ENCODE measurements at places on chromosomes 4 and X. TPM values are rescaled to one million over a fixed set of nuclear protein-coding genes. Genes with fewer than 3 reads are reported as not detected.
A peak's percentile ranks its signal among the peaks of the same experiment; 100 is the strongest.

DNA sequence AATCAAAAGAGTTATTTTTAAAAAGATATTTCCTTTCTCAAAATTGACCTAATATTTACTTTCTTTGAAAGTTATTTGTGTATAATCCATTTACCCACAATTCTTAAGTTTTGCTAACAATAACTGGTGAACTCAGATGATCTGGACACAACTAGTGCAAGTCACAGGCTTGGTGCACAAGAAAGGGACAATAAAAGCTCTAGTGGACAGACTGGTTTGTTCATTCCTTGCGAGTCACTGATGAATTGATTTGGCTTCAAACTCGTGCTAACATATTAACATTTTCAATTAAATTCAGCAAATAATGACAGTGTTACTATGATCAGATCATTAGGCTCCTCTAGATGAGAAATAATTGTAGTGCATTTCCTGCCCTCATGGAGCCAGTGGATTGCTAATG is 169.2 kb downstream of the BMPR1B start:
- DNase-seq, result no peak

GRCh38 chrX:137354851-137355250 is 211.1 kb upstream of the ZIC3 start:
- no peak for DNase-seq

GLRA2 gene
- polyA plus RNA-seq, result not detected

SLITRK2 gene
- polyA plus RNA-seq, result 0.30 TPM

- no peak for DNase-seq
These were observed 330.9 kb downstream of the CXXC4 start for GRCh38 chr4:104163820-104164219.

GRCh38 chr4:71872767-71873415 is 89.0 kb upstream of the GC start:
- DNase-seq, result no peak

DSPP gene
- not detected for polyA plus RNA-seq

GRCh38 chrX:150456466-150456865 is 93.3 kb downstream of the MAMLD1 start:
- no peak for DNase-seq

LRP2BP gene
- 0.59 TPM for polyA plus RNA-seq

ZNF280C gene
- 1.4 TPM for polyA plus RNA-seq

DNA sequence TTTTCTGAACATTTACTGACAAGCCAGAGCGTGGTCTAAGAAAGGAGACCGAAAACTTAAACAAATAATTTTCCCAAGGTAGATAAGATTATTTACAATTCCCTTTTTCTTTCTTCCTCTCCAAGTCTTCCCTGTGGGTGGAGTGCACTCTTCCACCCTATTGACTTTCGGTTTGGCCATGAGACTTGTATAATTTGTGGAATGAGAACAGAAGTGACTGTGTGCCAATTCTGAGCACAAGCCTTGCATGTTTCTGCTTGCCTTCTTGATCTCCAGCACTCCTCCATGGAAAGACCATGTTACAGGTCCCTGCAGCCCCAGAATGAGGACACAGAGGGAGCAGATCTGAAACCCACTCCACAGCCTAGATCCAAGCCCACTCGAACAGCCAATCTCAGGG is 150.0 kb upstream of the HPGD start:
- no peak for DNase-seq

- DNase-seq, result peak; percentile 43
These were observed 93.4 kb upstream of the MAMLD1 start for GRCh38 chrX:150269605-150270254.

C4orf36 gene
- 0.20 TPM for polyA plus RNA-seq

RNF212 gene
- polyA plus RNA-seq, result 1.7 TPM

DNA sequence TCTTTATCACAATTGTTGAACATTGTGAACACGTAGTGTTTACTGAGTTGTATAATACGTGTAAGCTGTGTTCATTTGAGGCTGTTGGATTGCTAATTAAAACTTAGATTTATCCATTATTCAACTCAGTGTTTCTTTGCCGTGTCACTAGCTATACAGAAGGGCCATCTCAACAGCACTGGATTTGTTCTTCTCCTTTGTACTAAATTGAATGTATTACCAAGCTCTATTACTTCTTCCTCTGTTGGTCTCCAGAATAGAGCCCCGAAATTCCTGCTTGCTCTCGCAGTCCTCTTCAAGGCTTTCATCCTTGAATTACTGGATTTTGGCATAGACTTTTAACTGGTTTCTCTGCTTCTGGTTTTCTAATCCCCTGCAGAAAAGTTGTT is 182.8 kb downstream of the BMPR1B start:
- no peak for DNase-seq

DNA sequence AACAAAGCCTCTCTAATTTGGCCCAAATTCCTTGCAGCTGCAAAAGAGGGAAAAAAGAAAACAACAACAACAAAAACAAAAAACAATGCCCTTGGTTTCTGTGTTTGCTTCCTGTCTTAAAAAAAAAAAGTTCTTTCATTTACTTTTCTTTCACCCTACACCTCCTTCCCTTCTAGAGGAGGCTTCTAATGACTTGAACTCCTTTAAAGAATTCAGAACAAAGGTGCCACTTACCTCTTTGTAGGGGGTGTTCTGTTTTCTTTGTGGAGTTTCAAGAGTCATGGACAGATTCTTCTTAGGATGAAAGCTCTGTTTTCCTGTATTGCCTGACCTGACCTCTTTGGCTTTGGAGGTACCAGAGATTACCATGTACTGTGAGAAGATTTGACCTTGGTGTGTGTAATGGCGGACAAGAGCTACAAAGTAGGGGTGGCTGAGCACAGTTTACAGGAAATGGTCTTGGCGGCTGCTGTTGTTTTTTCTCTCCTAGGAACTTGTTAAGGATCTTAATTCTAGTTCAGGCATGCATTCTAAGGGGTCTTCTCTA is 72.4 kb upstream of the S100G start:
- DNase-seq, result no peak

ZCCHC18 gene
- 0.74 TPM for polyA plus RNA-seq

DNA sequence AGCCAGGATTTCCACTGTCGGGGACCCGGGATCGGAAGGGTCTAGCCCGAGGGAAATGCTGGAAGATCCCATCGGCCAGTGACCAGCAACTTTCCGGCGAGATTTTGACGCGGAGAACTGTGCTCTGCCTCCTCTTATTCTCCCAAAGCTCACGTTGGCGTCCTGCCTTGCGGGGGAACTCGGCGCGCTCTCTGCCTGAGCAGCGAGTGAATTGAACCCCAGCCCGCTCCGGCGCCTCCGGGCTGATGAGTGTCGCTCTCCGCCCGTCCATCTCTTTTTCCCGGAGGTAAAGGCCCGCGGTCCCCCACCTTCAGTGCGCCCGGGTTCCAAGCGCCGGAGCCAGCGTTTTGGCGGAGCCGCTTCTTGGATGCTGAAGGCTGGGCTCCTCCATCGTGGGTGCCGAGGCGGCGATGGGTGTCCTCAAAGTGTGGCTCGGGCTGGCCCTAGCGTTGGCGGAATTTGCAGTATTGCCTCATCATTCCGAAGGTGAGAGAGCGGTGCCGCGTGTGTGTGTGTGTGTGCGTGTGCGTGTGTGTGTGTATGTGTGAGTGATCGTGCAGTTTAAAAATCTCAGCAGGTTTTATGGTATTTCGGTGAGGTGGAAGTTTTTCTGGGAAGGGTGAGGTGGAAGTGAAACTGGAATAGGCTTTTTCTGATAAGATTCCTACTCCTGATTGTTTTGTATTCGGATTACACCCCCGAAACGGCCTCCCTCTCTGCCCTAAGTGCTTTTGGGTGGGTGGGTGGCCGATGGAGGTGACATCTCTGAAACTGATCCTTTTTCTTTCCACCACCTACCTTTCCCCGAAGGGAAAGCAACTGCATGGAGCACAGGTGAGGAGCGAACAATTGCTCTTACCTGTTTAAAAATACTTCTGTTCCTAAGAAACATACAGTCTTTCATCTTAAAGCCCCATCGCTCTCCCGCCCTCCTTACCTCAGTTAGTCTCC is 752 bp downstream of the FRAS1 start:
- DNase-seq, result peak; percentile 22

RADX gene
- 7.5 TPM for polyA plus RNA-seq

GRCh38 chrX:8404926-8405325 is 59.7 kb upstream of the VCX3B start:
- no peak for DNase-seq

- no peak for DNase-seq
These were observed 12.5 kb downstream of the GABRB1 start for GRCh38 chr4:47043821-47044220.

DNA sequence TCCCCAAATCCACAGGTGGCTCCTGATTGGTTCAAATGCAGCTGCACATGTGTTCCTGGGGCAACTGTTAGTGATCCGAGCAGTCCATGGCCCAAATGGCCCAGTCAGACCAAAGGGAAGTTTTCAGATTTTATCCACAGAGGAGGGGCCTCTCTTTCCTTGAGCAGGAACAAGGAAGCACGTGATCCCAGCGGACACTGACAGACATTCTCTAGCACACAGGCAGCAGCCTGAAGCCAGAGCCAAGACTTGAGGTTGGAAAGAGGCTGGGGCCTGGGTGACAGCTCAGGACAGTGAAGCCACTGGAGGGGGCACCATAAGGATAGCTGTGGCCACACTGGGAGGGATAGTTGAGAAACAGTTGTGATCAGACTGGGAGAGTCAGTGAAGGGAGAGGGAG is 3.5 kb upstream of the ZFP92 start:
- no peak for DNase-seq

DNA sequence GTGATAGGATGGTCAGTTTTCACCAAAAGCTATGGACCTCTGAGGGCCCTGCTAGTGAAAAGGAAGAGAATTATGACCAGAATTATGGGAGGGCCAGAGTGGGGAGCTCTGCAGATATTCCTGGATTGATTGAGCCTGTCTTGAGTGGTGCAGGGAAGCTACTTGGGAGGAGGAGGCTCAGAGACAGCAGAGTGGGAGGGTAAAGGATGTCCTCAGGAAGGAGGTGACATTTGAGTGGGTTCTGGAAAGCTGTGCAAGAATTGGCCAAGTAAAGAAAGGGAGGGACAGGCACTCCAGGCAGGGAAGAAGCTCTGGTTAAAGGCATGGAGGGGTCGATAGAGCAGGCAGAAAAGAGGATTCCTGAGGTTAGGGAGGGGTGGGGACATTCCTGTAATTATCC is 24.1 kb downstream of the RNF4 start:
- no peak for DNase-seq

GRCh38 chr4:94722748-94723147 is 35.0 kb upstream of the BMPR1B start:
- DNase-seq, result no peak

DNA sequence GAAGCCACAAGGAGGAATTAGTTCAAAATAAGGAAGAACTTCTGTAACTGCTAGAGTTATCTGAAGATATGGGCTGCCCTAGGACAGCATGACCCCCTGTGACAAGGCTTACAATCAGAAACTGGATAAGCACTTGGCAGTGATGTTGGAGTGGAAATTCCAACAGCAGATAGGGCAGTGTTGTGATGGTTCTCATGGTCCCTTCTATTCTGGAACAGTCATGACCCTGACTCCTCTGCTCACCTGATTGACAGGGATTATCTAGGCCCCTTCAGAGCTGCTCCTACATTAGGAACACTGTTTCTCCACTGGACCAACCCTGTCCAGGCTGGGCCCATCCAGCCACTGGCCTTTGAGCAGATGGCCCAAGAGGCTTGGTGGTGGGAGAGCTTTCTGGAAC is 17.9 kb downstream of the NALF2 start:
- DNase-seq, result no peak

- no peak for DNase-seq
These were observed 246.6 kb downstream of the PARM1 start for GRCh38 chr4:75179510-75179909.

DNA sequence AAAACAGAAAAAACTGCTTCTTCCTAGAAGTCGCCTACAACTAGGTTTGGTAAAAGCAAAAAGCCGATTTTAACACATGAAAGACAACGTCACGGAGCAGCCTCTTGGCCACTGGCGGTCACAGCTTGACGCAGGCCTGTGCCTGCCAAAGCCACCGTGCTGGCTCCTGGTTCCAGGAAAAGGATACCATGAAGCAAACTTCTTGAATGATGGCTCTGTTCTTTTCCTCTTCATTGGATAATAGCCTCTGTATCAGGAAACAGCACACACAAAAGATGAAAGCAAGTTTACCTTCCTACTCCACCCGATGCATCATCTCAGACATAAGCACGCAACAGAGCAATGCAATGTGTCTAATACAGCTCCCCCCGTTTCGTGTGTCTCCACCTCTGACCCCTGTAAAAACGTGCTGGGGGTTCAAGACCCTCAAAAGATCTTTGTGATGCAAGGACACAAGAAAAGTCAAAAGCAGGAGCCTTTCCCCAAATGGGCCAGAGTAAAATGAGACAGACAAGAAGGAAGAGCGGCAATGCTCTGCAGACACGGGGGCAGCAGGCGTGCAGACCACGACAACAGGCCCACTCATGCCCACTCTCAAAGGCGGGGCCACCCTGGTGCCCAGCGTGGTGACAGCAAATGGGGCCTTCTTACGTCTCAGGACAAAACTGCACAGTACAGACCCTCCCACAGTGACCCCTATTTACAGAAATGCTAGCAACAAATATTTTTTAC is 19.4 kb downstream of the GAK start:
- DNase-seq, result no peak

DNA sequence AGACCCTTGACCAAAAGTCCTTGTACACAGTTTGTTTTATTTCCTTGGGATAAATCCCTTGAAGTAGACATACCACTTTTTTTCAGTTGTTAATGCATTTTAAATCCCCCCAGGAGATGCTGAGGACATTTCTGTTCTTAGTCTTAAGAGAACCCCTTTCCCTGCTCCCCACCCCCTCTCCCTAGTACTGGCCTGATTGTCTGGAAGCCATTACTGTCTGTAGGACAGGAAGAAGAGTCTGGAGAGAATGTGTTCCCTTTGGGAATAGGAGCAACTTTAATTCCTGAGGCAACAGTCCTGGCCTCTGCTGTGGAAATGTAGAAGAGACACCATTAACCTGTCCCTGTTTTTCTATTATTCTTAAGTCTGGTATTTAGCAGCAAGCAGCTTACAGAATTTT is 52.3 kb upstream of the TMEM131L start:
- DNase-seq, result no peak

PPEF2 gene
- polyA plus RNA-seq, result not detected

ZMAT1 gene
- 45.4 TPM for polyA plus RNA-seq

DNA sequence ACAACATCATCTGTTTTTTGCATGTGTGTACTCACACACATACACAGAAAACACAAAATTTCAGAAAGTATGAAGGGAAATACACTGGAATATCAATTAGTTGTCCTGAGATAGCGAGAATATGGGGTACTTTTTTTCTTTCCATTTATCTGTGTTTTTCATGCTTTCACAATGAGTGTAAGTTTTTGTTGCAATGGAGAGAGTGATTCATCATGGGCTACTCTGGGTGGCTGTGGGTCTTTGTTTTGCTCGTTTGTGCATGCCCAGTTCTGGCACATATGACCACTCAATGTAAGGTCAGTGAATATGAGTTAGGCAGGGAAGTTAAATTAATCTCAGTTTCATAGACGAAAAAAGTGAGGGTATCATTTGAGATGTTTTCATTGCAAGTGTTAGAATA is 26.9 kb downstream of the XK start:
- no peak for DNase-seq

SUPT20HL2 gene
- not detected for polyA plus RNA-seq

PRKG2 gene
- 0.20 TPM for polyA plus RNA-seq

TMEM156 gene
- 0.84 TPM for polyA plus RNA-seq

DNA sequence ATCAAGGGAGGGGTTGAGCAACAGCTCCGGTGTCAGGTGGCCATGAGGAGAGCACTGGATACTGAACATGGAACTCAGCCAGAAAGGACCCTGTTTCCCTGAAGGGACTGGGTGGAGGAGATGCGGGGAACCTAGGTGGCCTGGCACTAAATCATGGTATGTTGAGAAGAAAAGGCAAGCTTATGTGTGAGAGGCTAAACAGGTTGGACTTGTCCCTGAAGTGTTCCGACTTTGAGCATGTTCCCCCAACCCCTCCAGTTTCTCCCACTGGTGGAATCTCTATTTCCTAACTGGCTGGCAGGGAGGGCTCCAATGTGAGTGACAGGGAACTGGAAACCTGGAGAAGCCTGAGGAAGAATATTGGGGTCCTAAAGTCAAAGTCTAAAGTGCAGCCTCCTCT is 69.5 kb downstream of the PLAC1 start:
- no peak for DNase-seq

SYTL4 gene
- polyA plus RNA-seq, result 4.0 TPM
